Fibroblast of skin of left biceps (primary cell): ENCODE measurements at places on chromosomes 4 and X.

DNA sequence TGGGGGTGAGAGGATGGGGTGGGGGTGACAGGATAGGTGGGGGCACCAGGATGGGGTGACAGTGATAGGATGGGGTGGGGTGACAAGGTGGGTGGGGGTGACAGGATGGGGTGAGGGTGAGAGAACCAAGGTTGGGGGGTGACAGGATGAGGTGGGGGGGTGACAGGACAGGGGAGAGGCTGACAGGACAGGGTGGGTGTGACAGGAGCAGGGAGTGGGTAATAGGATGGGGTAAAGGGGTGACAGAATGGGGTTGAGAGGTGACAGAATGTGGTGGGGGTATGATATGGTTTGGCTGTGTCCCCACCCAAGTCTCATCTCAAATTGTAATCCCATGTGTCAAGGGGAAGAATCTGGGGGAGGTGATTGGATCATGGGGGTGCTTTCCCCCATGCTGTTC, 26.0 kb downstream of the RNF212 start:
- no peak for DNase-seq

DNA sequence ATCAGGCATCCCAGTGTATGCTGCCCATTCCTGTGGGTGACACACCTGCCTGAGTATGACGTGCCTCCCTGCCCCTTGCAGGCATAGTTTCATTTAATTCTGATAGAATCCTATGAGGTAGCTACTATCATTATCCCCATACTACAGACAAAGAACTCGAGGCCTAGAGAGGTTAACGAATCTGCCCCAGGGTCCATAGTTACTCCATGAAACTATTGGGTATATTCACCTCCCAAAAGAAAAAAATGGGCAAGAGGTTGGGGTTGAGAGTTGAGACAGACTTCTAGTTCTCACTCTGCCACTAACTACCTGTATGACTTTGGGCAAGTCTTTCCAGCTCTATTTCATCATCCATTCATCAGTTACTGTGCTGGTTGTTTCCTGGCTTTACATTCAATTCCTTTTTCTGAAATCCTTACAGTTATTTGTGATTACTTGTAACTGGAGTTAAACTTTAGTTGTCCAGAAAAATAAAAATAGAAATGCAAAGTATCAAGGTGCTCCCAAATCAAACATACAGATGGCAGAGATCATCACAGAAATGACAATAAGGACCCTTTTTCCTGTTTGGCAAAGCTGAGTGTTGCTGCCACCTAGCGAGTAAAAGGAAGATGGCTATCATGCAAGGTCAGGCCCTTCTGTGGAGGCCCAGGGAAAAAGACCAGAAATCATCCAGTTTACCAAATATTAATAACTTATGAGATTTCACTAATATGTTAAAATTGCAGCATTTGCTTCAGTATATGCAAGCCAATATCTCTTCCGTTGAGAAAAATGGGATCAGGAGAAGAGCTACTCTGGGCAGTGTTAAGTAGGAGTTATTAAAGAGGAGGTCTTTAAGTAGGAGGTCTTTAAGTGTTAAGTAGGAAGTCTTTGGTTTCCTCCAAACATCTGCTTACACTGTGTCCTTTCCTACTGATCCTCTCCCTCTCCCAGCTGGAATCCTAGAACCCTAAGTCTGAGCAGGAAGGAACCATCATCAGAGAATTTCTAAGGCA, 17.1 kb upstream of the MAP7D3 start:
- DNase-seq = no peak

DNA sequence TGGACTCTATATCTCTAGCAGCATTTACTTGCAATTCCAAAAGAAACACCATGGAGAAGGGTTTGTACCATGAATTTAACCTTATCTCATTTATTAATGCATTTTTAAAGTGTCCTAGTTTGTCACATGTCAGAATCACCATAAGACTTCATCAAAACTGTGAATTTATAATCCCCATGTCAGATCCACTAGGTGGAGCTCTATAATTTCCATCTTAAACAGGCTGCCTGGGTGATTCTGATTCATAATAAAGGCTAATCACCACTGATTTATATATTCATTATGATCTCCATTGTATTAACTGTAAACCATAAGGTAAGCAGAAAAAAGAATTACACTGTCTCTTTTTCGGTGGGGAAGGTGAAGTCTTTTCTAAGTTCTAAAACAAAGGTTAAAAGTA, 4.0 kb downstream of the TCEAL2 start:
- no peak for DNase-seq

GRCh38 chr4:70619288-70619687, 9.3 kb upstream of the ENAM start:
- no peak for DNase-seq

DNA sequence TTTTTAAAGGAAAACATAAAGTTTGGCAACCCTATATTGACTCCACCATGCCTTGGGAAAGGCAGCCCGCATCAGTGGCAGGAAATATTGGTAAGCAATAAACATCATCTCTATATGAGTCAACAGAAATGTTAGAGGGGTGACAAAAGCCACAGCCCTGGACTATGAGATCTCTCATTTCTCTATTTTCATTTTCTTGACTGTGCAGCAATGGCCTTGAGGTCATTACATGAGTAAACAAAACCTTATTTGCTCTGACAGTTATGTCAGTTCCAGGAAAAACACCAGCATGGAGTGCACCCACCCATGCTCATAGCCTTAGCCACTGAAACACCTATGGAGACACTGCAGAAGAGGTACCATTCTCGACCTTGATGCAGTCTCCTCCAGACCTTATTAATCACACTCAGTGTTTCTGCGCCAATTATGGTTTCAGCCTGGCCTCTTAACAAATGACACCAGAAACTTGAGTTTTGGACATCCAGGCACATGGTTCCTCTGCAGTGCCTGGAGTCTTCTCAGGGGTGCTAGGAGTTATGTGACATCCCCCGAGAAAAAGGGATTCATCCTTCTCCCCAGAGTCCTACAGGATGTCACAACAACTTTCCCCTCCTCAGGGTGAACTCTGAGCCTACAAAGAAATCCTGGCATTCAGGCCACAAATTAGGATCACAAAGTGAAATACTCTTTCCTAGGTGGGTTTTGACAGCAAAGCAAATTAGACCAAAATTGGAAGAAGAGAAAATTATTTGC, 16.0 kb upstream of the HPGD start:
- DNase-seq = no peak

DNA sequence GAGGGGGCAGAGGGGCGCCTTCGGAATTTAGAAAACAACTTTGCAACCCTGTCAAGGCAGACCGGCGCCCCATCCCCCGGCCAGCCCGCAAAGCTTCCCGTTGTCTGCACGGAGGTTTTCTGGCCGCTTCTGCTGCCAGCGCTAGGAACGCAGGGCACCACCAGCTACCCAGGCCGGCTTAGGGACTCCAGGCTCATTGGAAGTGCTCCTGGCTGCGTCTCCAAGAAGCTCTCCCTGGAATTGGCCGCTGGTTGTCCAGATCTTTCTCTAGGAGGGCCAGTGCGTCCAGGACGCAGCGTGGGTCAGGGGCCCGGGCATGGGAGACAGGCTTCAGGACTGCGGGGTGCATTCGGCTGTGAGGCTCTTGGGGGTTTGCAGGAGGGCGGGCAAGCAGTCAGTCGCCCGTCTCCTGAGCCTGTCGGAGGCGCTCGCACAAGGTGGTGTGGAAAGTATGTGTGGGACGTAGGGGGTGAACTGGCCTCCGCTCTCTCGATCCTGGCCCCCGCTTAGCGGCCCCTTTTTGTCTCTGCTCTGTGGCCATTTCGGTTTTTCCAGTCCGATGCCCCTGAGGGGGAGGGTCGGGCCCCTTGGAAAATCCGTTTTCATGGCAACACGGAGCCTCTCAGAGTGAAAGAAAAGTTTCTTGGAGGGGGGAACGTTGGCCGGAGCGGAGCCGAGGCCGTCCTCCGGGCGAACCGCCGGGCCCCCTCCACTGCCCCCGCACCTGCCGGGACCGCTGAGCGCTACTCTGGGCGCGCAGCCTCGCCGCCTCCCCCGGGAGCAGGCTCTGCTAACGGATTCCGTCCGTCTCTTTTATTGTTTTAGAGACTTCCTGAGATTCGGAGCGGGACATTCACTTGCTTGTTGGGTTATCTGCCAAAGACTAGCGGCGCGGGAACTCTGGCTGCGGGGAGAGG, 810 bp upstream of the SOX3 start:
- DNase-seq = no peak

DNA sequence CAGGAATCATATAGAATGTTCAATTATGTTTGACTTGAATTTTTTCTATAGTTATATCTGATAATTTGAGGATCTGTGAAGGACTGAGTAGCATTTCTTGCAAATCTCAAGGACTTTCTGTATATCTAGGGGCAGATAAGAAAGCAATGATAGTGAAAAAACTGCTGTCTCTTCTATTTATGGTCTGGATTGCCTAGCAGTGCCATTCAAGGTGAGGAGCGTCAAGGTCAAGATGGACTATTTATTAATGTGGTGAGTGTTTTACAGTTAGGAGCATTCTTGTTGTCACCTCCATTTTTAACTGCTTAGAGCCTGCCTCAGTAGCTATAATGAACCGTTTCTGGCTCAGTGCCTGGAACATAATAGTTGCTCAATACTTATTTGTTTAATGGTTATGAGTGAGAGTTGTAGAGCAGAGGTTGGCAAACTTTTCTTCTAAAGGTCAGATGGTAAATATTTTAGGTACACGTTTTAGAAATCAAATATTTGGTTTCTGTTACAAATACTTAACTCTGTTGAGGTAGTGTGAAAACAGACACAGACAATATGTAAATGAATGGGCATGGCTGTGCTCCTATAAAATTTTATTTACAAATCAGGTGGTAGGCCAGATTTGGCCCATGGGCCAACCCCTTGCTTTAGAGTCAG, 523.2 kb upstream of the IGFBP7 start:
- no peak for DNase-seq

DNA sequence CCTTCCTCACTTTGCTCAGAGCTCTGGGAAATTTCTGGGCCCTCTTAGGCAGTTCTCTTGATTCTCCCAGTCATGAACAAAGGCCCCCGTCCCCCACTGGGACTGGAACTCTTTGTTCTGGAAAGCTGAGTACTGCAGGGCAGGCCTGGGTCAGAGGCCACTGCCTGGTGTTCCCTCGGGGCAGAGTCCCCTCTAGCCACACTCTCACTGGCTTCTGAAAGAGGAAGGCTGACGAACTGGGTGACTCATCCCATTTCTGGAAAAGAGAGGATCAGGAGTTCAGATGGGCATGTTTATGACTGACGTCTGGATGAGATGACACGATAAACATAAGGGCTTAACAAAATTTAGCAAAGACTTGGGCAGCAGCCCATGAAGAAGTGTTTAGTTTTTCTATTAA, 47.7 kb downstream of the DDX3X start:
- DNase-seq = peak; percentile 2

DNA sequence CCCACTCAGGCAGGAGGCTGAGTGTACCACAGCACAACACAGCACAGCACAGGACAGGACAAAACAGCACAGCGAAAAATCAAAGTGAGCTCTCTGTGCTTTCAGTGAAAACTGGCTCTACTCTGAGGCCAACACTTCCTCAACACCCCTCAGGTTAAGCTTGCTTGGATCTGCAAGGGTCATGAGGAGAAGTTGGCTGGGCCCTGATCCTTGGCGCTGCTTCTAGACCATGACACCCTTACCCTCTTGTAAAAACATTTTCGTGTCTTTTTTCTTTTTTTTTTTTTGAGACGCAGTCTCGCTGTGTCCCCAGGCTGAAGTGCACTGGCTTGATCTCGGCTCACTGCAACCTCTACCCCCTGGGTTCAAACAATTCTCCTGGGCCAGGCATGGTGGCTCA, 25.3 kb downstream of the USP46 start:
- DNase-seq = no peak

- DNase-seq = no peak
Measured at GRCh38 chrX:75327607-75328006, 53.7 kb downstream of the UPRT start.

GRCh38 chr4:147311956-147312355, 168.9 kb upstream of the EDNRA start:
- DNase-seq = no peak

GRCh38 chr4:52234561-52235440, 183.7 kb downstream of the SPATA18 start:
- DNase-seq = peak; percentile 14

DNA sequence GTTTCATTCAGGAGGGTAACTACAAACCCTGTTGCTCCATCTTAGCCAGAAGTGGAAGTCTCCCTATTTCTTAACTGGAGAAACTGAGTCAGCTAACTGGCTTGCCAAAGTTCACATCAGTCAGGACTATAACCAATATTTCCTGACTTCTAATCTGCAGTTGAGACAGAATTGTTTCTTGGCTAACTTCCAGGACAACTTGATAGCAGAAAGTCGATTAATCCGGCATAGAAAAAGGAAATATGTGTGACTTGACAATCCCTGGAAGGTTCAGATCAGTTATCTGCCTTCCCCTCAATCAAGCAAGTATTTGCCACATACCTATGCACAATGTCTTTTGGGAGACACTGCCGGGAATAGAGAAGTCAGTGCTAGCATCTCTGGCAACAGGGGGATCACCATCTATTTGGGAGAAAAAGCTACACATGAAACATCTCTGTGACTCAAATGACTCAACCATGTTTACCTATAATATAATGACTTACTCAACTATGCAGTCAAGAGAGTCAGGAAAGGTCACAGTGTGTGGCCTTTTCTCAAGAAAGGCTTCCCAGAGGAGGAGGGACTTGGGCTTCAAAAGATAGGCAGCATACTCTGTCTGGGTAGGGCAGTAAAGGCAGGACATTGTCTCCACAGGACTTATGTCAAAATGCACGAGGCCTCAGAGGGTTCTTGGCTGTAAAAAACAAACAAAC, 12.4 kb upstream of the LONRF3 start:
- no peak for DNase-seq

DNA sequence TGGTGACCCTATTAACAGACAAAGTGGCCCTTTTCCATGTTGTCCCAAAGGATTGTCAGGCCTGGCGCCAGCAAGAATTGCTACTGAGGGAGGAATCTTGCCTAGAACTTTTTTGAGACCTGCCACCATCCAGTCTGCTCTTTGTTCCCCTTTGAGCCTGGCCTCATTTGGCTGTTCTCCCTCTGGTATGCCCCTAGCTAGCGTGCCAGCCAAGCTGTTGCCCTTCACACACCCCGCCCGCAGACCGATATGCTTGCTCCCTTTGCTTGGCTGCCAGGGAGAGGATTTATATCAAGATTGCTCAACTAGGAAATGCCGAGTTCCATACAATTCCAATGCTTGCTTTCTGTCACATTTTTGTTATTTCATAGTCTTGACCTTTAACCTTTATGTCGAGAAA, 24.4 kb downstream of the IGSF1 start:
- DNase-seq = no peak

DNA sequence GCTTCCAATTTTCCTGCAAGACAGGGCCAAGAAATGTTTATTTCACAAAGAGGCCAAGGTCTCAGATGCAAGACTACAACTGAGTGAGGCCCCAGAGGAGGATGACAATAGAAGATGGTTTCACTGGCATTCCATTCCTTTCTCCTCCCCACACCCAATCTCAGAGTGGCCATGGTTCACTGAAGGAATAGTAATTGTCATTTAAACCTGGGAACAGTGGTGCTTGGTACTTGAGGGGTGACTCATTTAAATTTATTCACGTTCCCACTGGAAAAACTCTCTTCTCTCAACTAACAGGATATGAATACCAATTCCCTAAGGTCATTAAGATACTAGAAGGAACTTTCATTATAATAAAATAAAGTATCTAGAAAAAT, 35.3 kb upstream of the CXCL8 start:
- DNase-seq = no peak
